ENCODE measurements at places on chromosomes 11 and 22.

- DNase-seq: no peak
Observed at GRCh38 chr22:25030636-25031035, 78.1 kb downstream of the KIAA1671 start.

DNA sequence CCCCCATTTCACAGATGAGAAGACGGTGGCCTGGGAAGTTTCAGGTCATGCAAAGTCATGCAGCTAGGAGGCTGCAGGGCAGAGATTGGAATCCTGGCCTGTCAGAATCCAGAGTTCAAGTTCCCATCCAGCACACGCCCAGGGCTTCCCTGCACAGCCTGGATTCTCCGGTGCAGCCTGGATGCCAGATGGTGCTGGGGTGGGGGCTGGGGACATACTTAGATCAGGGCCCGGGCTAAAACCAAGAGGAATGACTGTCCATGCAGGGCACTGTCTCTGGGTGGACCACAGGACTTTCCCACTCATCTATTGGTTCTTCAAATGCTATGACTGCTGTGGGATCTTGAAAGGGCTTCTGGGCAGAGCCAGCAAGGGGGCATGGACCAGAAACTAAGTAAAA lies 24.6 kb downstream of the LMO1 start:
- no peak for DNase-seq

GRCh38 chr11:67266449-67267187 lies at the start of gene GRK2:
GRK2 (plus strand) TSS chr11:67266473; CDS start chr11:67266700, 227 bp downstream.
- DNase-seq: peak; percentile 80

DNA sequence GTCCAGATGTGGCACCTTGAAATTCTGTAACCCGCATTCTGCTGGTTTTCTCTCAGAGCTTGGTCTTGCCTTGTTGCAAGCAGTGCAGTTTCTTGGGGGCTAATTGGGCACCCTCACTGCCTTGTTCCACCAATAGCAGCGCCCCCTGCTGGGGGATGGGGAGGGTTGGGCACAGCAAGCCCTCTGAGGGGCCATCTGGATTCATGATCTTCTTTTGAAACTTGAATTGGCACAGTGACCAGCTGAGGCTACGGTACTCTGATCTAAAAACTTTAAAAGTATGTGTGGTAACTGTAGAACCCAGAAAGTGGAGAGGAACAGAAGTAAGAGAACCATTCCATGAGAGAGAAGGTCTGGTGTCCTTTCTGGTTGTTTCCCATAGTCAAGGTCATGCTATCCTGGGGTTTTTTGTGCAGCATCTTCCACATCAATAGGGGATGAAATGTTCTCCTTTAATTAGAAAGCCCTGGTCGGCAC lies 64.2 kb downstream of the MED15 start:
- peak; percentile 74 for DNase-seq

- DNase-seq: no peak
Observed at GRCh38 chr11:73048446-73048845, 93.7 kb downstream of the FCHSD2 start.

- peak; percentile 54 for DNase-seq
Observed at GRCh38 chr11:68436985-68437926, 23.3 kb upstream of the PPP6R3 start.

GRCh38 chr11:126546191-126546590 lies 190.7 kb downstream of the ST3GAL4 start:
- no peak for DNase-seq

DNA sequence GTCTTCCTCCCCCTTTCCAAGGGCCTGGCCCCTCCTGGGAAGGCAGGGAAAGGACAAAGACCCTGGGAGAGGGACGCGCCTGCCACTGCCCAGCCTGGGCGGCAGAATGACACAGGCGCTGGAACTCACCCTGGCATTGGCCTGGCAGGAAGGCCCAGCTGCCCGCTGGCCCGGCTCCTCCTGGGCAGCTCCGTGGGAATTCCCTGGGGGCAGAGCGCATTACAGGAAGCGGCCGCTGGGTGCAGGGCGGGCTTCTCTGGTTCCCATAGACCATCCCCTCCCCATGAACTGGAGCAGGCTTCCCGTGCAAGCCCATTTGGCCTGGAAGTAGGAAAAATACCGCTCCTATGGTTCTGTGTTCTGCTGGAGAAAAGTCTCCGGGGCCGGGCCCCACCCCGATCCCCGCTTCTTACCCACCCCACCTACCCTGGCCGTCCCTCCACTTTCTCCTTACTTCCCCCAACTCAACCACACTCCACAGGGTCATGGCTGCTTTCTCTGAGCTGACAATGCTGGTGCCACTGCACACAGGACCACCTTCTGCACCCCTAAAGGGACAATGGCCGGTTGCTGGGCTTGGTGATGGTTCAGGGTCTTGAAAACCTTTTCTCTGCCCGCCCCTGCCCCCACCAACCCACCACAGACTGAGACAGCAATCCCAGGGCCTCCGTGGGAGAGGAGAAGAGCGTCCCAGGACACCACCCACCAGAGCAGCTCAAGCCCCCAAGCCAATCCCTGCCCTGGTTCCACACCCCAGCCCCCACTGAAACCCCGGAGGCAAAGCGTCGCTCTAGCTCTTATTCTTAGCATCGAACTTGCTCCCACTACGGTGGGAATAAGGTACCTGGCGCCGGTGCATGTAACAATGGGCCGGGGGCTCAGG lies 58.9 kb downstream of the LINC01488 start:
- DNase-seq: no peak

DNA sequence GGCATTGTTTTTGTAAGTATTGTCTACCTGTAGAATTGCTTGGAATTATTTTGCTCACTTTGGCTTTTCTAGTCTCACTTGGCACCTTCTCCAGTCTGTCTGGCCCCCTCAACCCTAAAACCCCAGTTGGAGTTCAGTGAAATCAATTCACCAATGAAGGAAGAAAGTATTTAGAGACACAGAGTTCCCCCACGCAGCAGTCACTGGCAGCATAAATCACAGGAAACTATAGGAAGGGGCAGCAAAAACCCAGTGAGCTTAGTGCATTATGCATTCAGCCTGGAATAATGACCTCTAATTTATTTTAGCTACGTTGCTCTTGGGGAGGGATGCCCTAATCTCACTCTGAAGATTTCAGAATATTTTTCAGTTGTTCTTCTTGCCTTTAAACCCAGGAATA lies 204.7 kb upstream of the BLID start:
- DNase-seq: no peak

- DNase-seq: no peak
Observed at GRCh38 chr11:73239111-73239521, 21.0 kb downstream of the P2RY2 start.

DNA sequence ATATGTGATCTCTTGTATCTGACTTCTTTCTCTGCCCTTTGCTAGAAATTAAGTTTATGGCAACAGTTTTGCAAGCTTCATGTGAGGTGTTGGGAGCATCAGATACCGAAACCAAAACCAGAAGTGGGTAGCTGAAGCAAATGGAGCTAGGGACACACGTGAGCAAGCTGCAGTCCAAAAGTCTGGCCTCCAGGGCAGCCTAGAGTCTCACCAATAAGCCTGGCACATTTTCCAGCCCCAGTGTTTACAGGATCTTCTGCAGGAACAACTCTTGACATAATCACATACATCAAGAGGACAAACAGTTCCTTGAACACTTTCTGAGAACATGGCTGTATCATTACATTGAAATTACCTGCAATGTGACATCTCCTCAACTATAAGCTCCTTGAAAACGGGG lies 114.1 kb downstream of the LARGE1 start:
- DNase-seq: no peak

DNA sequence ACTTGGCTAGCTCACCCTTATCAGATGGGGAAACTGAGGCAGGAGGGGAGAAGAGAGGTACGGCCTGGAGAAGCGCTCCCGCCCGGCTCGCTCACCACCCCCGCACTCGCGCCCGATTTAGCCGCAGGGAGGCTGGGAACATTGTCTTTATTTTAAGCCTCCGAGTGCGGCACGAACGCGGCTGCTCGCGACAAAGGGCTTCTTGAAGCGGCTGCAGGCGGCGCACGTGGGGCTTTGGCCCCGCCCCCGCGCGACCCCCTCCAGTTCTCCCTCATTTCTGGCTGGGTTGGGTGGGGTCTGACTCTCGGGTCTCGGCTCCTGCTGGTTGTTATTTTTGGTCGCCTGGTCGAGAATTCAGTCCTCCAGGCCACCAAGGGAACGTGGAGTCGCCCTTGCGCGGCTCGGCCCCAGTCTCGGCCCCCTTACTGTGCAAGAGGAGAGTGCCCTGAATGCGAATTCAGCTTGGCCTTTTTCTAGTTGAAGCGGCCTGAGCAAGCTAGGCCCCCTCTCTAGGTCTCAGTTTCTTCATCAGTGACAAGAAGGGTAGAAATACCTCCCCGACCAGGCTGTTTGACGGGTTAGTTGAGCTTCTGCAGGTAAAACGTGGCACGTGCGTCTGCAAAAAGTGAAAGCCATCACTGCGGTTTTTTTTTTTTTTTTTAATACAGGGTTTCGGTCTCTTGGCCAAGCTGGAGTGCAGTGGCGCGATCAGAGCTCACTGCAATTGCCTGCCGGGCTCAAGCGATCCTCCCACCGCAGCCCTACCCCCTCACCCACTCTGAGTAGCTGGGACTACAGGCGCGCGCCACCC lies 2.6 kb upstream of the CHRM1 start:
- DNase-seq: peak; percentile 36

DNA sequence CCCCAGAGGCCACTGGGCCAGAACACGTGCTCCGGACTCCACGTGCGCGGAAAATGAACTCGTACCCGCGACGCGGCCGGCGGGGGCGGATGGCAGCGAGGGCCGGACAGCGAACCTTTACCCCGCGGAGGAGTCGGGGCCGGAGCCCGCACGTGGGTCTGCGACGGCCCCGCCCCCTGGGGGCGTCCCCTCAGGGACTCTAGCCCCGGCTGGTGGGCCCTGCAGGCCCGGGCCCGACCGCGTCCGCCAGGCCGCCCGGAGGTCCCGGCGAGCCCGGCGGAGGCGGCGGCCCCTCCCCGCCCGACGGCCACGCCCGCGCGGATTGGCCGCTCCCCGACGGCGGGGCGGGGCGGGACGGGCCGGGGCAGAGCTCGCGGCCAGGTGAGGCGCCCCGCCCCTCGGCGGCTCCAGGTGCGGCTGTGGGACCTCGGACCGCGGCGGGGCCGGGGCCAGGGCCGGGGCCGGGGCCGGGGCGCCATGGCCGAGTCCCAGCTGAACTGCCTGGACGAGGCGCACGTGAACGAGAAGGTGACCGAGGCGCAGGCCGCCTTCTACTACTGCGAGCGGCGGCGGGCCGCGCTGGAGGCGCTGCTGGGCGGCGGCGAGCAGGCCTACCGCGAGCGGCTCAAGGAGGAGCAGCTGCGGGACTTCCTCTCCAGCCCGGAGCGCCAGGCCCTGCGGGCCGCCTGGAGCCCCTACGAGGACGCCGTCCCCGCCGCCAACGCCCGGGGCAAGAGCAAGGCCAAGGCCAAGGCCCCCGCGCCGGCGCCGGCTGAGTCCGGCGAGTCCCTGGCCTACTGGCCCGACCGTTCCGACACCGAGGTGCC lies at the start of gene FAM83F:
FAM83F (plus strand) TSS at position 389 of the 827 bp plus-strand sequence; CDS start at position 478, 89 bp downstream.
- peak; percentile 70 for DNase-seq

- no peak for DNase-seq
Observed at GRCh38 chr11:134196756-134197155, 27.0 kb downstream of the NCAPD3 start.

DNA sequence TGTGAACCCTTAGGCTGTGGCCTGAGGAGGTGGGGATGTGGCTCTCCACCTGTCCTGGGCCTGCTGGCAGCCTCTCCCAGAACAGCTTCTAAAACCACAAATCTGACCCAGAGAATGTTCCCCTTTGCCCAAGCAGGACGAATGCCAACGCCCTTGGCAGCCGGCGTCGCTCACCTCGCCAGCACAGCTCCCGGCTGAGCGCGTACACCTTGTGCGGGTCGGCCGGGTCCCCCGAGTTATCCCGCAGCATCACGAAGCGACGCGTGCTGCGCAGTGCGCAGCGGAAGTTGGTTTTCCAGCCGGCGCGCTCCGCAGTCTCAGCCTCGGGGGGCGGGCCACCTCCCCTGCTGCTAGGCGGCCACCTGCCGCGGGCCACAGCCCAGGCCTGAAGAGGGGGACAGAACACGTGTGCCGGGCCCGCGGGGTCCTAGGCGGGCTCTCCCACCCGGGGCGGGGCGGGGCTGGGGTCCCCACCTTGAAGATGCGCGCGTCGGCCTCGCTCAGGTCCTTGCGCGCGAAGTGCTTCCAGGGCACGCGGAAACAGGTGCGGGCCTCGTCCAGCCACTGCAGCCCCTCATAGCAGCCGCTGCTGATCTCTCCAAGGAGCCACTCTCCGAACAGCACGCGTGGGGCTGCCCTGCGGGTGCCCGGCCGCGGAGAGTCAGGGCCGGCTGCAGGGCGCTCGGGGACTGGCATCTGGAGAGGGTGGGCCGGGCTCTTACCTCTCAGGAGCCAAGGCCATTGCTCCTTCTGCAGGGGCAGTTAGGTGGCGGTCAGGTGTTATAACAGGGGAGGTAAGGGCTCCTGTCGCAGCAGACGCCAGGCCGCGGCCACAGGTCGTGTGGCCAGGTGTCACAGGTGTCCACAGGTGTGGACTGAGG lies 887 bp downstream of the IRF7 start:
- DNase-seq: peak; percentile 25

GRCh38 chr22:30310881-30311771 lies 15.6 kb downstream of the TBC1D10A start:
- DNase-seq: no peak

GRCh38 chr11:135027461-135027860 lies 615.4 kb upstream of the B3GAT1 start:
- DNase-seq: peak; percentile 66

DNA sequence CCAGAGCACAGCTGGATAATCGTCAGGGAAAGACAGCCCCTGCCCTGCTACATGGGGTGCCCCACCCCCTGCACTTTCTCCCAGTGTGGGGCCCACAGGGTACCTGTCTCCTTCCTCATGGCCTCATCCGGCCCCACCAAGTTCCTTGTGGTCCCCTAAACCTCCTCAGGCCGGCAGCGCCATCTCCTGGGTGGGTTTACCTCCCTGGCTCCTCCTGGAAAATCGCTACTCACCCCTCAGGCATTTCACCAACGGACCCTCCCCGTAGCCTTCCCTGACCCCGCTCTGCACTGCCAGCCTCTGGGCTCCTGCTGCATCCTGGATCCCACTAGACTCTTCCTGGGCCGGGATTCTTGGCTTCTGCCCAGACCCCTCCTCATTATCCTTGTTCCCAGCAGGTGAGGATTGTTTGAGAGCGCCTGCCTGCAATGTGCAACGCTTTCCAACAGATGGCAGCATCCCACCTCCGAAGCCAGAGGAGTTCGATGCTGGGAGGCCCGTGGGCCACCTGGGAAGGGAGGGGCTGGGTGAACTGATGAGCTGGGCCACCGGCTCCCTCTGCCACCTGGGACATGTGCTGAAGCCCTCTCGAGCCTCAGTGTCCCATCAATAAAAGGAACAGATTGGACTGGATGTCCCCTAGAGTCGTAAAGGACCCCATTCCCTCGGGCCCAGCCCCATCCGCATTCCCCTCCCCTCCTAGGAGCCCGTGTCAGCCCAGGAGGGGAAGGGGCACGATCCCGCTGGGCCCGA lies 44.2 kb upstream of the TTLL12 start:
- DNase-seq: peak; percentile 81
